ENCODE measurements at places on chromosomes 12 and 14.

DNA sequence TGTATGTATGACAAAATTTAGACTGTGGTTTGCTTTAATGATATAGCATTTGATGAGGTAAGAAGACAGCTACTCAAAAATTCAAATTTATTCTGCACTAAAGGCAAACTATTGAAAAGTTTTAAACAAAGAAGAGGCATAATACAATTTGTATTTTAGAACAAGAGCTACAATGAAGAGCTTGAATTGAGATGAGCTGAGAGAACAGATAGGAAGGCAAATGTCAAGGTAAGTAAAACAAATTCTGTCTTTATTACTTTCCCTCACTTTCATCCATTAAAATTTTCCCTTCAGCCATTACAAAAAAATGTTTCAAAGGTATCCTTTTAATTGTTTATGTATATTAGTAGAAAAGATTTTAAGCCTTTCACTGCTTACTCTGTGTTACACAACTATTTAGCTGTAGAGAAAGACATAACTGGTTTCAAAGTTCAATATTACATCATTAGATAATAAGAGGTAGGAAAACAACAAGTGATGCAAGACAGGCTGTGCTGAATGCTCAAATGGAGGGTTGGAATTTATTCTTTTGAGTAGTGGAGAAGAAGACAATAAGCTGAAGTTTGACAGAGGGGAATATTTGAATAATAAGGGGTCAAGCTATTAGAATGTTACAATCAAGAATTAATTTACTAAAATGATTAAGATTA lies 1334.1 kb downstream of the FSCB start:
- H3K4me1 ChIP-seq = no peaks in the 10 kb centered on the region
- H3K4me3 ChIP-seq = no peak overlapping the region
- no peak for DNase-seq
- H3K36me3 ChIP-seq = no peaks in the 10 kb centered on the region
- no peak overlapping the region for H3K27ac ChIP-seq

GRCh38 chr12:91555436-91556415 lies 373.1 kb upstream of the DCN start:
- H3K4me3 ChIP-seq = no peak overlapping the region
- H3K36me3 ChIP-seq = no peaks in the 10 kb centered on the region
- H3K4me1 ChIP-seq = no peaks in the 10 kb centered on the region
- DNase-seq = no peak

DNA sequence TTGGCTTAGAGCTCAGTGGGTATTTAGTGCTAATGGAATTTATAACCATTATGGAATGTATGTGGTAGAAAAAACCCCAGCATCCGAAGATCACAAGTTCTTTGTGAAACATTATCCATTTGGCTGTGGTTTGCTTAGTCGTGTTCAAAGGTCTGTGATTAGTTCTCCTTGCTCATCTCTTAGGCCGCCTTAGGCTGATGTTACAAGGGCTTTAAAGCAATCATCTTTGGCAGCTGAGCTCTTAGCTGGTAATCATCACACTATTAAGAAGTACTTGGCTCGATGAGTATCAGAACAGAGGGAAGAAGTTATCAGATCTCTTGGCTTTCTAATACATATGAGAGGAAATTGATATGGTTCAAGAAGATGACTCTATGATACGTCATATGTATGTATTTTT lies 124.1 kb upstream of the E2F7 start:
- no peaks in the 10 kb centered on the region for H3K36me3 ChIP-seq
- H3K4me3 ChIP-seq = no peak overlapping the region
- no peak overlapping the region for H3K27ac ChIP-seq
- DNase-seq = no peak
- H3K27me3 ChIP-seq = no peaks in the 10 kb centered on the region

DNA sequence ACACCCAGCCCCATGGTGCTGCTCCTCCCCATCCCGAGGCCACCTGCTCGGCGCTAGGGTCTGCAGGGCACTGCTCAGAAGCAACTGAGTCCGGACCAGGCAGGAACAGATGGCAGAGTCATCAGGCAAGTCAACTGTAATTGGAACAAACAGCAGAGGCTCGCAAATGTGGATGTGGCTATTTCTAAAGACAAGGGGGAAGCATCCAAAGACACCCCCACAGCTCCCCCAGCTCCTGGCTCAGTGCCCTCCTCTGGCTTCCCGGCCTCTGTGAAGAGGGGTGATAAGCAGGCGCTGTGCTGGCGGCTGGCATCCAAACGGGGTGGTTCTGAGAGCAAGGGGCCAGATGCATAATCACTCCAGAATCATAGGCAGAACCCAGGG lies 125.6 kb downstream of the PIWIL1 start:
- H3K27ac ChIP-seq = no peak overlapping the region
- no peaks in the 10 kb centered on the region for H3K4me1 ChIP-seq

DNA sequence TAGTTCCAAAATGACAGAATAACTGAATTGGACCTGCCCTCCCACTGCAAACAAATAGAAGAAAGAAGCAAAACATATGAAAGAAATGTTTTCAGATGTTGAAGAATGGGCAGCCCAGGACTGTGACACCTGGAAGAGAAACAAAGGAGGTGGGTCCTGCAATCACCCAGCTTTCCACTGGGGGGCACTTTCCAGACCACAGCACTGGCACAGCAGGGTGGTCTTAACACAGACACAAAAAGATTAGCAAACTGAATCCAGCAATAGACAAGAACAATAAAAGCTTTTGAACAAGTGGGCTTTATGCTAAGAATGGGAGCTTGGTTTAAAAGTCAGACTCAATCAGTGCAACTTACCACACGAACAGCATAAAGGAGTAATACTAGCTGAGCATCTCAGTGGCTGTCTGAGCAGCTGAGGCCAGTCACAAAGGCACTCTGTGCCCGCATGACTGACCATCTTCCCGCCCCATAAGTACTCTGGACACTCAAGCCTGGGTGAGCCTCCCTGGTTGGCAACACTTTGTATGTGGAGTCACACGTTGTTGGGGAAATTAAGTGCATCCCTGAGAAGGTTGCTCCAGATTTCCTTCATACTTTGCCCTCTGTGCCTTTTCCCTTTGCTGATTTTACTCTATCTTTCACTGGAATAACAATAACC lies 27.7 kb downstream of the JKAMP start:
- H3K36me3 ChIP-seq = no peaks in the 10 kb centered on the region
- no peaks in the 10 kb centered on the region for H3K4me1 ChIP-seq
- H3K27me3 ChIP-seq = no peaks in the 10 kb centered on the region
- no peak overlapping the region for H3K27ac ChIP-seq

- H3K36me3 ChIP-seq = no peaks in the 10 kb centered on the region
- H3K4me3 ChIP-seq = no peak overlapping the region
- H3K27me3 ChIP-seq = no peaks in the 10 kb centered on the region
- no peaks in the 10 kb centered on the region for H3K4me1 ChIP-seq
Measured at GRCh38 chr12:24191117-24191516, 241.6 kb upstream of the SOX5 start.

DNA sequence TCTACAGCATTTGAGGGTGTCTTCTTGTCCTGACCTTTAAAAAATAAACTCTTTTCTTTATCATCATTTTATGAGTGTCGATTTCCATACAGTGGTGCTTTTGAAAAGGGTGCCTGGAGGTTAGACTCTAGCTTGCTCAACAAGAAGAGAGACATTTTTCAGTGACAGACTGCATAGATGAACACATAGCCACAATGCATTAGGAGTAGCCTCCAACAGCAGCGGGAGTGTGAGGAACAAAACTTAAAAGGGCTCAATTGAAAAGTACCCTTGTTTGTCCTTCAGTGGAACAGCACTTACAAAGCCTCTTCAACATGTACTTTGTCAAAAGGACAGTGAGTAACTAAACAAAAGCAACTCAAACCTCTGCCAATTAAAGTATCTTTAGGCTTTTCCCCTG lies 119.3 kb downstream of the SOX5 start:
- H3K27me3 ChIP-seq = no peaks in the 10 kb centered on the region
- H3K4me1 ChIP-seq = no peaks in the 10 kb centered on the region
- H3K4me3 ChIP-seq = no peak overlapping the region
- no peak overlapping the region for H3K27ac ChIP-seq

DNA sequence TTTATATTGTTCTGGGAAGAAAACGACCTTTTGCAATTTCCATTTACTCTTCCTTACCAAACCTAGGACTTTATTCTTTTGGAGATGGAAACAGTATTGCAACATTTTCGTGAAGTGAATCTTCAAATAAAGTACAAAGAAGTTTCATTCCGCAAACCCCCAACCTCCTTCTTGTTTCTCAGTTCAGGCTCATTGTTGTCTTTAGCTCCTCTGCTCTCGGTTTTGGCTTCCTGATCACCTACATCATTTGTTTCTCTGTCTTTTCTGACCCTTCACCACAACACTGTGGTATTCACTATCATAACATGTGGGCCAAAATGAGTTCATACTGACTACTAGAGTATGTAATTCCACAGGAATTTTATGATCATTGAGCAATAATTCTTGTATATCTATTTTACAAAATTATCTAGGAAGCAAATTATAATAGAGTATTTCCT lies 266.8 kb downstream of the ADAMTS20 start:
- no peak overlapping the region for H3K4me3 ChIP-seq
- no peaks in the 10 kb centered on the region for H3K36me3 ChIP-seq
- DNase-seq = no peak
- H3K4me1 ChIP-seq = no peaks in the 10 kb centered on the region
- H3K27ac ChIP-seq = peak overlapping the region; percentile 72
- no peaks in the 10 kb centered on the region for H3K27me3 ChIP-seq

GRCh38 chr12:2054091-2055018 lies 1.6 kb downstream of the CACNA1C start:
- no peaks in the 10 kb centered on the region for H3K27me3 ChIP-seq
- peak overlapping the region; percentile 92 for H3K4me3 ChIP-seq
- peak overlapping the region; percentile 97 for H3K27ac ChIP-seq

DNA sequence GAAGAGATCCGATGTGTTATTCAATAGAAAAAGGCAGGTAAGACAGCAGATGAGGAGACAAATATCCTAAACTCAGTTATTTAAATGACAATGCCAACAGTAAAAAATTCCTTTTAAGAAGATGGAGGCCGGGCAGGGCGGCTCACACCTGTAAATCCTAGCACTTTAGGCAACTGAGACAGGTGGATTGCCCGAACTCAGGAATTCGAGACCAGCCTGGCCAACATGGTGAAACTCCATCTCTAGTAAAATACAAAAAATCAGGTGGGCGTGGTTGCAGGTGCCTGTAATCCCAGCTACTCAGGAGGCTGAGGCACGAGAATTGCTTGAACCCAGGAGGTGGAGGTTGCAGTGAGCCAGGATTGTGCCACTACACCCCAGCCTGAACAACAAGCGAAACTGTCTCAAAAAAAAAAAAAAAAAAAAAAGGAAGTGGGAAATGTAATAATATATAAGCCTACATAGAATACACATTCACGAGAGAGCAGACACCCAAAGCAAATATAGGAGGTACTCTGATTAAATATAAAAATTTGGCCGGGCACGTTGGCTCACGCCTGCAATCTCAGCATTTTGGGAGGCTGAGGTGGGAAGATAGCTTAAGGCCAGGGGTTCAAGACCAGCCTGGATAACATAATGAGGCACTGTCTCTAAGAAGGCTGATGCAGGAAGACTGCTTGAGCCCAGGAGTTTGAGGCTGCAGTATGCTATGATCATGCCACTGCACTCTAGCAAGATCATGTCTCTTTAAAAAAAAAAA lies 19.0 kb downstream of the CORO1C start:
- no peak for DNase-seq
- H3K4me3 ChIP-seq = no peak overlapping the region
- peaks cover 6% of the 10 kb centered on the region for H3K4me1 ChIP-seq

DNA sequence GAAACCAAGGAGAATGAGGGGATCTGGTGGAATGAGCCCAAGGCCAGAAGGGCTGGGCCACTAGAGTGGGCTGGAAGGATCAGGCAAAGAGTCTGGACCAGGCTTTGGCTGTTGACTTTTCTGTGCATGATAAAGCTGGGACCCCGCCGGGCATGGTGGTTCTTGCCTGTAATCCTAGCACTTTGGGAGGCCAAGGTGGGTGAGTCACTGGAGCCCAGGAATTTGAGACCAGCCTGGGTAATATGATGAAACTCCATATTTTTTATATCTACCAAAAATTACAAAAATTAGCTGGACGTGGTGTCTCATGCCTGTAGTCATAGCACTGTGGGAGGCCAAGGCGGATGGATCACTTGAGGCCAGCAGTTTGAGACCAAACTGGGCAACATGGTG lies 393 bp upstream of the KLHL33 start:
- no peaks in the 10 kb centered on the region for H3K27me3 ChIP-seq
- H3K27ac ChIP-seq = no peak overlapping the region
- no peak for DNase-seq
- H3K4me1 ChIP-seq = no peaks in the 10 kb centered on the region

- DNase-seq = no peak
- no peaks in the 10 kb centered on the region for H3K27me3 ChIP-seq
- no peak overlapping the region for H3K27ac ChIP-seq
- H3K4me3 ChIP-seq = no peak overlapping the region
- no peaks in the 10 kb centered on the region for H3K4me1 ChIP-seq
- H3K36me3 ChIP-seq = no peaks in the 10 kb centered on the region
Measured at GRCh38 chr14:100529561-100530031, 57.6 kb downstream of the BEGAIN start.

- H3K36me3 ChIP-seq = no peaks in the 10 kb centered on the region
- H3K4me3 ChIP-seq = no peak overlapping the region
- no peaks in the 10 kb centered on the region for H3K4me1 ChIP-seq
- DNase-seq = no peak
- H3K27me3 ChIP-seq = no peaks in the 10 kb centered on the region
- no peak overlapping the region for H3K27ac ChIP-seq
Measured at GRCh38 chr12:77238335-77238734, 173.0 kb upstream of the E2F7 start.

GRCh38 chr14:96940009-96940408 lies 142.8 kb downstream of the VRK1 start:
- no peak for DNase-seq
- no peak overlapping the region for H3K4me3 ChIP-seq
- no peaks in the 10 kb centered on the region for H3K4me1 ChIP-seq
- no peaks in the 10 kb centered on the region for H3K36me3 ChIP-seq
- no peak overlapping the region for H3K27ac ChIP-seq

GRCh38 chr14:68770051-68770450 lies 22.8 kb downstream of the ZFP36L1 start:
- H3K4me1 ChIP-seq = no peaks in the 10 kb centered on the region
- no peak overlapping the region for H3K27ac ChIP-seq
- no peak overlapping the region for H3K4me3 ChIP-seq
- no peak for DNase-seq
- H3K27me3 ChIP-seq = no peaks in the 10 kb centered on the region
- H3K36me3 ChIP-seq = no peaks in the 10 kb centered on the region

DNA sequence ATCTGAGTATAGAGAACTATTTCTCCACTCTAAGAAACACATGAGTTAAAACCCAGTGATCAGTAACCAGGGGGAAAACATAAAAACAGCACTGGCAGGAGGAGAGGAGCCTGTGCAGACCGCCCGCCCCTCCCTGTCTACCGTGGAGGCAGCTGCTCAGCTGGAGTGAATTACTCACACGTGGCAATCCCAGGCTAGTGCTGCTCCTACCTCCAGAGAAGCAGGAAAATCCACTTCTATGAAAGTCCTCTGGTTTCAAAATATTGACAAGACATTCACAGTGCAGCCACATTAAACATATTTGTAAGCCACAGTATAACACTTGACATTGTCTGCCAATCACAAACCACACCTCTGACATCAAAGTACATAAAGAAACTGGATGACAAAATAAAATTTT lies 16.7 kb downstream of the TMEM132D start:
- no peaks in the 10 kb centered on the region for H3K36me3 ChIP-seq
- H3K27me3 ChIP-seq = no peaks in the 10 kb centered on the region
- no peak overlapping the region for H3K27ac ChIP-seq
- DNase-seq = no peak
- H3K4me1 ChIP-seq = no peaks in the 10 kb centered on the region

Measured in uterus (tissue), 4 donors.